ENCODE measurements at places on chromosomes 16 and 17.

DNA sequence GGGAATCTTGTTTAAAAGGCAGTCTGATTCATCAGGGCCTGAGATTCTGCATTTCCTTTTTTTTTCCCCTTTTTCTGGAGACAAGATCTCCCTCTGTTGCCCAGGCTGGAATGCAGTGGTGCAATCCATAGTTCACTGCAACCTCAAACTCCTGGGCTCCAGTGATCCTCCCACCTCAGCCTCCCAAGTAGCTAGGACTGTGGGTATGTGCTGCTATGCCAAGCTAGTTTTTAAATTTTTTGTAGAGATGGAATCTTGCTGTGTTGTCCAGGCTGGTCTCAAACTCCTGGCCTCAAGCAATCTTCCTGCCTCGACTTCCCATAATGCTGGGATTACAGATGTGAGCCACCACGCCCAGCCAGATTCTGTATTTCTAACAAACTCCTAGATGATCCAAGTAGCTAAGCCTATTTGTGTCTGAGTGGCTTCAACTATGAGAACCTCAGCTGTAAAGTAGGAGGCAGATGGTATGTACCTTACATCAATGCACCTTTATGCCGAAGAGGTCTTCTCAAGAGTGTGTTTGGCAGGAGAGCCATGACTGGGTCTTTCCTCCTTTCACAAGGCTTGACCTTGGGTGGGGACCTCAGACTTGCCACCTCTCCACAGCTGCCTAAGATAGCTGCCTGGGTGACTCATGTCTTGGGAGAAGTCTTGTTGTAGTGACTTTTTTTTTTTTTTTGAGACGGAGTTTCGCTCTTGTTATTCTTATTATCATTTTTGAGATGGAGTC, 10.9 kb downstream of the LDAF1 start:
- peak; percentile 73 for DNase-seq

DNA sequence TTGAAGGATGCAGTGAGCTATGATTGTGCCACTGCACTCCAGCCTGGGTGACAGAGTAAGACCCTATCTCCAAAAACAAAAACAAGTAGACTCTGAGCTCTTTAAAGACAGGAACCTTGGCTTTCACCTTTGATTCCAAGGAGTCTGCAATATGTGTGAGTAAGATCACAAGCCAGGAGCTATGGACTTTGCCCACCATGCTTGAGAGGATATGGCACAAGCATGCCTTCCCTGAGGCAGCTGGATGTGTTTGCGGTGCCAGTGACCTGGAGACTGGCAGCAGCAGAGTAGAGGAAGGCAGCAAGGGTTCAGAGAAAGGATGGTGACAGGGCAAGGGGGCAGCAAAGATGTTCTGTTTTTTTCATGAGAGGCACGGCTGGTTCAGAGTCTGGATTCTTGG, 14.5 kb upstream of the PRKCA start:
- DNase-seq, result no peak

DNA sequence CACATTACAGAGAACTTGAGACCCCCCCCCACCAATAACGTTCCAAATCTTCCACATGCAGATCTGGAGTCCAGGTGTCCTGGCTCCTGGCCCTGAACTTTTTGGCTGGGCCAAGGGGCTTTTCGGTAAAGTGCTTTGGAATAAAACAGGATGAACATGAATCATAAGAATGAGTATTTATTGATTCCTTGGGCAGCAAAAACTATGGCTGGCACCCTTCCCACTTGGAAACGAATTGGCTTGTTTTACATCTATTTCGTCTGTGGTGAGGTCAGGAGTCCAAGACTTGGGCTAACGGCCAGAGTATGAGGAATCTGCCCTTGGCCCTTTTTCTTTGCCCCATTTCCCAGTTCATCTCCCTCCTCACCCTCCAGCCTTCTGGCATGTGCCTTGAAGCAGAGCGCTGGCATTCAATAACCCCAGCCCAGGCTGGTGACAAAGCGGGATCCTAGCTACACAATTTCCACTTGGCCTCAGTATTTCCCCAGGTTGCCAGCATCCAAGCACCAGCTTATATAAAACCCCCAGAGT, 4.1 kb upstream of the UBTF start:
- DNase-seq, result no peak

DNA sequence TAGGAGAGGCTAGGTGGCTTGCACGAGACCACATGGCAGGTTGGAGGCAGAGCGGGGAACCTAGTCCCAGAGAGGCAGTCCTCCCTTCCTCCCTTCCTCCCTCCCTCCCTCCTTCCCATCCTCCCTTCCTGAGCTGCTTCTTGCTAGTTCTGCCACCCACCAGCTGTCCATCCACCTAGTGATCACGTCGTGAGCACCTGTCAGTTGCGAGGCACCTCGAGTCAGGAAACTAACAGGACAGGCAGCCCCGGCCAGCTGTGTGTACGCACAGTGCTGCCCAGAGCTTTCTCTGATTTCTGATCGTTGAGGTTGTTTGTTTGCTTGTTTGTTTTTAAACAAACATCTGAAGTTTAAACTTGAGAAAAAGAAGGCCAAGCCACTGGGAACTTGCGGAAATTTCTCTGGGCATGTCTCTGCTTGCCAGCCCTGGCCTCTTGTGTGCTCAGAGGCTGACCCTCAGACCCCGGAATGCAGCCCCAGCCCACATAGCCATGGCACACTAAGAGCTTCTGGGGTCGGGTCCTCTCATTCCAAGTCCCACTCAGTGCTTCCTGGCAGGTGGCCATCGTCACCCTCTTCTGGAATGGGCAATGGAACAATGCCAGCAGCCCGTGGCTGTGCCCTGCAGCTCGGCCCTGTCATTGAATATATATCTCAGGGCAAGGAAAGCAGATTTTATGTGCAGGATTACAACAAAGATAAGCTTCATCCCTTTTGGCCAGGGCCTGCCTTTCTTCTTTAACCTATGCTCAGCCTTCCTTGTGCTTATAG, 174.0 kb downstream of the KATNIP start:
- no peak for DNase-seq

- peak; percentile 39 for DNase-seq
These were observed 27.1 kb downstream of the OGFOD1 start for GRCh38 chr16:56478281-56479049.

- no peak for DNase-seq
These were observed 3.4 kb downstream of the CAMKK1 start for GRCh38 chr17:3889325-3890012.

DNA sequence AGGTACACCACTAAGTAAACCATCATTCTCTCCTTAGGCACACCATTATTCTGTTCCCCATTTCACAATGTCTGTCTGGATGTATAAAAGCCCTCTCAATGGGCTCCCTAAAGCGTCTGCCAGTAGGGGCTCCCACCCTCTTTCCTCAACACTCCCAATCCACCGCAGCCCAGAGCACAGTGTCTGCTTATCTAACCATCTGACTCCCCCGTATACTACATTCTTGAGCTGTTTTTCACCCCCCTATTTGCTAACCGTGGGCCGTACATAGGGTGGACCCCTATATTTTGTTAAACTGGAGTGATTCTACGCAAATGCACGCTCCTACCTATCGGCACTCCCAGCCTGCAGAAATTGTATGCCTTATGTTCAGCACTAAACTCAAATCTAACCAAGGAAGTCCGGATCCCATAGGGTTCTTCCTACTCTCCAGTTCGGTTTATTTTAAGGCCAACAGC, 685 bp upstream of the PSMD3 start:
- peak; percentile 74 for DNase-seq

DNA sequence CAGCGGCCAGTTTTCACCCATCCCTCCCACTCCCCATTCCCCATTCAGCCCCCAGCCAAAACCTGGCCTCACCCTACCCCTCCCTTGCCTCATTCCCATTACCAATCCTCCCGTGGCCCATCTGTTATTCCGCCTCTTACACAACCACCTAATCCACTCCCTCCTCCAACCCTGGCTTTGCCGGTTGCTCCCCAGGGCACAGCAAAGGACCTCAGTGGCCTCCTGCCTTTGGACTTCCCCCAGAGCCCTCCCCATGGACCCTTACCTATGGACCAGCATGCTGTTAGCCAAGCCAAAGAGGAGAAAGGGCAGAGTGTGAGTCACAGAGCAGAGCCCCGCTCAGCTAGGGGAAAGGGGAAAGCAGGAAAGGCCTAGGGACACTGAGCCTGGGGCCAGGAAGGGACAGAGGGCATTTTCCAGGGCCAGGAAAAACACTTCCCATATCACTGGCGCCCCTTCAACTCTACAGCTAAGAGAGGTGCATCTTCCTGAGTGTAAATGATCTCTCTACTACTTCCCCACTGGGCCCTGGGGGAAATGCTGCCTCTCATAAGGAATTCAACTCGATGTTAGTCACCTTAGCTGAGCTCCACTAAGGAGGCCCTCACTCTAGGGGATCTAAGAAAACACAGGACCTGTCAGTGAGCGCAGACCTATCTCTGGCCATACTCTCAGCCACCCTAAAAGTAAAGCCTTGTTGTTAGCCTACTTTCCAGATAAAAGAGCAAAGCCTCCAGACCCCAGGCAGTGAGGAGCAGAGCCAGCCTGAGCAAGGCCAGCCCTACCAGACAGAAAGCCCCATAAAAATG, 10.6 kb downstream of the PEMT start:
- no peak for DNase-seq

- no peak for DNase-seq
These were observed at the start of gene CD79B for GRCh38 chr17:63931981-63932561. Gene CD79B, minus strand, starts transcription at chr17:63932331. Its CDS starts 70 bp downstream, at chr17:63932261.

GRCh38 chr16:88479793-88480760, 27.0 kb downstream of the ZFPM1 start:
- no peak for DNase-seq

- no peak for DNase-seq
These were observed 12.0 kb downstream of the CBFB start for GRCh38 chr16:67040906-67041305.

GRCh38 chr17:5362162-5362811, 57.2 kb downstream of the NUP88 start:
- no peak for DNase-seq

- DNase-seq, result no peak
These were observed 34.2 kb downstream of the CFAP20 start for GRCh38 chr16:58094791-58095574.

- DNase-seq, result no peak
These were observed 151.0 kb downstream of the SEC14L1 start for GRCh38 chr17:77291591-77292386.

GRCh38 chr17:65365169-65365568, 196.3 kb downstream of the AXIN2 start:
- no peak for DNase-seq

DNA sequence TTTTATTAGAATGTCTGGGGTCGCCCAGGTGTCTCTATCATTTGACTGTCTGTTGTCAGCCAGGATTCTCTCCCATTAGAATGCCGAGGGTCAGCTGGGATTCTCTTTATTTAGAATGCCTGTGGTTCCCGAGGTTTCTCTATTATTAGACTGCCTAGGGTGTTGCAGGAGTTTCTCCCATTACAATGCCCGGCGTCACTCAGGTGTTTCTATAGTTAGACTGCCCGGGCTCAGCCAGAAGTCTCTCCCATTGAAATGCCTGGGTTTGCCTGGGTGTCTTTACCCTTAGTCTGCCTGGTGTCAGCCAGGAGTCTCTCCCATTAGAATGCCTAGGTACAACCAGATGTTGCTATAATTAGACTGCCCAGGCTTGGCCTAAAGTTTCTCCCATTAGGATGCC, 2252.0 kb downstream of the TP53TG3F start:
- DNase-seq, result no peak

DNA sequence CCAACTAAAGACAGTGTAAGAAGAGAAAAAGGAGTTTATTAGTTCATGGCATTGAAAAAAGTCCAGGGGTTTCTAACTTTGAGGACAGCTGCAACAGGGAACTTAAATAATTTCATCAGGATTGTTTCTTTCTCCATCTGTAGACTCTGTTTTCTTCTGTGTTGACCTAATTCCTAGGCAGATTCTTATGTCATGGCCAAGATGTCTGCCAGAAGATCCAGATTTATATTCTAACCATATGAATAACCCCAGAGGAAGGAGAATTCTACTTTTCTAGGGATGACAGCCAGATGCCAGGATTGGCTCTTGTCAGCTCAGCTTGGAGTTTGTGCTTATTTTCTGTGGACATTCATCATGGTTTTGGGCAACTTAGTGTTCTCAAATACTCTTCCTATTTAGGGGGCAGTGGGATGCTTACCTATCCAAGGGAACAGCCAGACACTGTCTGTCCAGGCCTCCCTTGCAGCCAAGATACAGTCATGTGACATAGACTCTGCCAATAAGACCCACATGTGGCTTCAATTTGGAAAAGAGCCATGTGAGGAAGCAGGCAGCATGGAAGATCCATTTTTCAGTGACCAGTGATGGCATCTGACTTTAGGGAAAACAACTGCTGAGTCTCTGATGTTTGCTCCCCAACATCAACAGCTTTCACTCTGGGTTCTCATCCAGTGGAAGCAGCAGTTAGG, 18.2 kb downstream of the PCTP start:
- DNase-seq, result no peak

GRCh38 chr17:29709866-29710519, 87.3 kb upstream of the CORO6 start:
- no peak for DNase-seq

GRCh38 chr16:77899416-77899815, 111.1 kb downstream of the VAT1L start:
- no peak for DNase-seq

DNA sequence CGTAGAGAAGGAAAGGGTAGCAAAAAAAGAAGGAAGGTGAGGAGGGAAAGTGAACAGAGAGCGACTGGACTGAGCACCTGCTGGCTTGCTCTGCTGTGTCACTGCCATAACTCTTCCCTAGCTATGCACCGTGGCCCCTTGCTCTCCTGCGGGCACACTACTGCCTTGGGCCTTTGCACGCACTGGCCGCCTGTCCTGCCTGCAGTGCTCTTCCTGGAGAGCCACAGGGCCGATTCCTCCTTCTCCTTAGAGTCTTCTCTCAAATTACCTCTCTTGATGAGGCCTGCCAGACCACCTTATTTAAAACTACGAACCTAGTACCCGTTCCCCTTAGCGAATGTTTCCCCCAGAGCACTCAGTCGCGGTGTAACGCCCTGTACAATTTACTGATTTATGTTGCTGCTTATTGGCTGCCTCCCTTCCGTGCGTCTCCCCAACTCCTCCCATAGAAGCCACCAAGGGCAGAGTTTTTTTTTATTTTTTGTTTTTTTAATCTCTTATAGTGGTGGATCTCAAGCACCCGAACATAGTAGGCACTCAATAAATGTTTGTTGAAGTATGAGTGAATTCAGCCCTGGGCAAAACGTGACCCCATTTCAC, 70.3 kb downstream of the RAI1 start:
- peak; percentile 60 for DNase-seq

- no peak for DNase-seq
These were observed 45.4 kb downstream of the LAT start for GRCh38 chr16:29030086-29030840.

DNA sequence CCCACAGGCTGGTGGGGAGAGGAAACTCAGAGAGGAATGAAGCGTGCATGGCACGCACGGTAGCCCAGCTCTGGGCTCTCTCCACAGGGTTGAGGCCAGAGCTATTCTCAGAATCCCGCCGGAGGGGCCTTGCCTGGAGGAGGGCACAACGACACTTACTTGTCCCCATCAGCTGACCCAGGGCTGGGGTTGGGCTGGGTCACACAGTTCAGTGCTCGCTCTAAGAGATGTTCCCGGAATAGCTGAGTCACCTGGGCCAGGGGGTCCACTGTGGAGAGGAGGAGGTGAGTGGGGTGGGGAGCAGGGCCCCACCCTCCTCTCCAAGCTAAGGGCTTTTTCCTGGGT, 21.8 kb downstream of the SREBF1 start:
- DNase-seq, result no peak

Measured in erythroblast (primary cell).